Upper lobe of right lung (tissue), 1 donor: ENCODE measurements at places on chromosomes 12 and 14. TPM values are rescaled to one million over a fixed set of nuclear protein-coding genes. Genes with fewer than 3 reads are reported as not detected.

GRCh38 chr14:74407021-74407800 lies 18.8 kb downstream of the SYNDIG1L start:
- H3K27ac ChIP-seq, result no peak overlapping the region
- no peak for DNase-seq
- no peak overlapping the region for H3K4me3 ChIP-seq

- H3K4me3 ChIP-seq, result peak overlapping the region; percentile 86
- peak overlapping the region; percentile 93 for H3K27ac ChIP-seq
- no peaks in the 10 kb centered on the region for H3K27me3 ChIP-seq
These were observed 1.2 kb downstream of the KHNYN start for GRCh38 chr14:24430682-24431568.

DNA sequence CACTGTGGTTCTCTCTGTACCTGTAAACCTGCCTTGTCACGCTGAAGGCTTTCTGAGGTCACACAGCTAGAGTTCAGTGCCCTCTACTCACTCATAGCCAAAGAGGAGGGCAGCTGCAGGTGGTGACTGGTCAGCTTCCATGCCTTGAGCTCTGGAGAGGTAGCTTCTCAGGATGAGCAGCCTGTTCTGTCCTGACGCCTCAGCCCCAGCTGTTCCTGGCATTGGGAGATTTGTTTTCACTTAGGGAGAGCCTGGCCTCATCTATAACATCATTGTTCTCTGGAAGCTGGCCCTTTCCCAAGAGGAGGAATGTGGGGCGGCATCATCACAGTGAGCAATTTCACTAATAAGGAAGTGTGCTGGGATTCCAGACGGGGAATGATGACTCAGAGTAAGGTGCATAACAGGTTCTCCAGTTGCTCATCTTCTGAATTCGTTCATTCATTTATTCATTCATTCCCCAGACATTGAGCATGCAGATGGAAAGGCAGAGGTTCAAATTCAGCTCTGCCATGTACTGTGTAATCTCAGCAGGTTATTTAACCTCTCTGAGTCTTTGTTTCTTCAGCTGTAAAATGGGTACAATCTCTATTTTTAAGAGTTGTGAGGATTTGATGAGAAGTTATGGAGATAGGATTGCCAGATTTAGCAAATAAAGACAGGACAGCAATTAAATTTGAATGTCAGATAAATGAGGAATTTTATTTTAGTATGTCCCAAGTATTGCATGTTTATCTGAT lies 255.8 kb upstream of the CRY1 start:
- H3K4me3 ChIP-seq, result no peak overlapping the region
- H3K4me1 ChIP-seq, result no peaks in the 10 kb centered on the region
- H3K27me3 ChIP-seq, result no peaks in the 10 kb centered on the region
- no peaks in the 10 kb centered on the region for H3K36me3 ChIP-seq
- no peak for DNase-seq

- no peaks in the 10 kb centered on the region for H3K4me1 ChIP-seq
- no peaks in the 10 kb centered on the region for H3K36me3 ChIP-seq
- H3K4me3 ChIP-seq, result no peak overlapping the region
- no peak overlapping the region for H3K27ac ChIP-seq
These were observed 9.6 kb upstream of the SERPINA11 start for GRCh38 chr14:94462219-94462551.

DNA sequence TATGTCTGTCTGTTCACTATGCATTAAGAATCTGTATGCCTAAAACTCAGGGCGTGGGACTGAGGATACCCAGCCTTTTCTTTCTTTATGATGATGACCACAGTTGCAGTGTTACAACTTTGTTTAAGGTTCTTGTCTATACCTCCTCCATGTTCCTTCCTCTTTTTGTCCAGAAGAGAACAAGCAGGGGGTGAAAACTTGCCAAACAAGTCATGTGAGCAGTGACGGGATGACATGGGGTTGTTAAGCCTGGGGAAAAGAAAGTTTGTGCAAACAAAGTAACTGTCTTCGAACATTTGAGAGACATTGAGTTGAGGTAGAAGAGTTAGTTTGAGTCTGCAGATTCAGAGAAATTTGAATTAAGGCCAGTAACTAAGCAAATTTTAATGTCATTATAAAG lies 505.5 kb downstream of the NPAS3 start:
- H3K36me3 ChIP-seq, result no peaks in the 10 kb centered on the region
- no peaks in the 10 kb centered on the region for H3K27me3 ChIP-seq
- no peaks in the 10 kb centered on the region for H3K4me1 ChIP-seq
- no peak for DNase-seq
- no peak overlapping the region for H3K4me3 ChIP-seq
- no peak overlapping the region for H3K27ac ChIP-seq

GRCh38 chr12:24615967-24616411 lies 332.9 kb downstream of the BCAT1 start:
- no peaks in the 10 kb centered on the region for H3K36me3 ChIP-seq
- no peaks in the 10 kb centered on the region for H3K27me3 ChIP-seq
- H3K4me1 ChIP-seq, result no peaks in the 10 kb centered on the region
- H3K27ac ChIP-seq, result no peak overlapping the region
- no peak for DNase-seq

- H3K27me3 ChIP-seq, result no peaks in the 10 kb centered on the region
- peaks cover 26% of the 10 kb centered on the region for H3K4me1 ChIP-seq
- no peak overlapping the region for H3K4me3 ChIP-seq
- no peak for DNase-seq
- no peak overlapping the region for H3K27ac ChIP-seq
These were observed 27.1 kb downstream of the ZNF664 start for GRCh38 chr12:124000111-124000510.

TAMALIN gene
- total RNA-seq, result 199 TPM

LACRT gene
- not detected for total RNA-seq

NRIP2 gene
- 0.61 TPM for total RNA-seq

ABHD12B gene
- 0.43 TPM for total RNA-seq

KLHL33 gene
- 0.29 TPM for total RNA-seq

SAMD15 gene
- total RNA-seq, result 0.41 TPM

SSPN gene
- total RNA-seq, result 15.6 TPM
